ENCODE measurements at places on chromosomes 5 and 9.

GRCh38 chr5:33793836-33794549 lies 97.8 kb downstream of the ADAMTS12 start:
- no peak for DNase-seq

- no peak for DNase-seq
Observed at GRCh38 chr5:14920121-14920520, 48.5 kb upstream of the ANKH start.

DNA sequence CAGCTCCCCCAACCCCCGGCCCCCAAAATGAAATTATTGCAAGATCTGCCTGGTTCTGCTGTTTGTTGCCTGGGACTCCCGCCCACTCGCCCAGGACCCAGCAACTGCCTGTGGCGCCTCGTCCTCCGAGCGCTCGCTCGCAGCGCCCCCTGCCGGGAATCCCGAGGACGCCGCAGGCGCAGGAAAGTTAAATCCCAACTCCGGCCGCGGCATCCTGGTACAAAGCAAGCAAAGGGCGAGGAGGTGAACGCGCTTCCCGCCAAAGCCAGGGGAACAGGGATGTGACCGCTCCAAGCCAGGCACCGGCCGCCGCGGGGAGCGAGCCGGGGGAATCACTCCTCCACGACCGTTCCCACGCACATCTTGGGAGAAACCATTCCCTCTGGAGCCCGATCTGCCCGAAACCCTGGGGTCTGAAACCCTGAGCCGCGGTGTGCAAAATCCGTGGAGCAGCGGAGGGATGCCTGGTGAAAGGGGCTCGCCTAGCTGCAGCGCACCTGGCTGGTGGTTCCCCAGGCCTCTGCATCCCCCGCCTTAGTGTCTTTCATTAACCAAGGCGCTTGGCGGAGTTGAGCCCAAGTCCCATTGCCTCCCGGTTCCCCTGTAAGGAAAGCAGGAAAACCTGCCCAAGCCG lies 1.3 kb downstream of the SEMA5A start:
- DNase-seq, result peak; percentile 38

DNA sequence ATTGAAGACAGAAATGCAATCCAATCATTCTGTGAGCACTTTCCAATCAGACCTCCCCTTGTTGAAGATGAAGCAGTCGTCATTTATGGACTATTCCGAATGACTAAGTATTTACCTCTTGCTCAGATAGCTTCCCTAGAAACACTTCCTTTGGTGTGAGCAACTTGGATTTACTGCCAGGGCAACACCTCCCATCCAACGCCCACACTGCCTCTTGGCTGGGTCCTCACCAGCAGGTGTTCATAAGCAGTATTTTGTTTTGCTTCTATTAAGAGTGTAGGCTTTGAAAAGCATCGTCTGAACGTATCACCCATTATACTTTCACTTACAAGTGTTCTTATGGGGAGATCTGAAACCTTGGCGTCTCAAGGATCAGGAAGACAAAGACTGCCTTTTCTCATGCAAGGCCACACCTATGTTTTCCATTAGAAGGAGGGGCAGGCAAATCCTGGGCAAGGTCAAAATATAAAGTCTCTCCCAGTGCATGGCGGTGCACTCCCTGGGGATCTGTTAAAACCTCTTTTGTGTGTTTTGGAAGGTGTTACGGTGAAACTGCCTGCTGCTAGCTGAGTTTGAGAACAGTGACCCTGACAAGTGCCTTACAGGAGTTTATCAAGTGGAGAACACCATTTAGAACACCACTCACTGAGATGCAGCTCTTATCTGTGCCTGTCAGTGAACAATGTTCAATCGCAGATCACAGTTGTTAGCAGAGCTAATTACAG lies 10.6 kb upstream of the MARCHF3 start:
- DNase-seq, result no peak
